Ecto neural progenitor cell (in vitro differentiated cells): ENCODE measurements at places on chromosomes 7 and 10.

DNA sequence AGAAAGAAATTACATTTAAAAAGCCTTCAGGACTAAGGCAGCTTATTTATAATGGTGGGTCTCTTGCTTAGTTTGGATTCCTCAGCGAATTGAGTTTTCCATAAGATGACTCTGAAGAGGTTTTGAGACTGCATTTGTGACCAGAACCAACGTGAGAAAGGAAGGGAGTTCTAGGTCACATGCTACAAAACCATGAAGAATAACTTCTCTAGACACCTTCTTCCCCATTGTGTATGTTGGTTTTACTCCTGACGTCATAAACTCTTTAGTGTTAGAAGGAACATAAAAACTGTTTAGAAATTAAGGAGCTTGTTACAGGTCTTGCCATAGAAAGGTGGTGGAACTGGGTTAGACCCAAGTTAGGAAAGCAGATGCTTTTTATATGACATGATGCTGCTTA is 11.1 kb downstream of the PTPN12 start:
- no peak for DNase-seq

DNA sequence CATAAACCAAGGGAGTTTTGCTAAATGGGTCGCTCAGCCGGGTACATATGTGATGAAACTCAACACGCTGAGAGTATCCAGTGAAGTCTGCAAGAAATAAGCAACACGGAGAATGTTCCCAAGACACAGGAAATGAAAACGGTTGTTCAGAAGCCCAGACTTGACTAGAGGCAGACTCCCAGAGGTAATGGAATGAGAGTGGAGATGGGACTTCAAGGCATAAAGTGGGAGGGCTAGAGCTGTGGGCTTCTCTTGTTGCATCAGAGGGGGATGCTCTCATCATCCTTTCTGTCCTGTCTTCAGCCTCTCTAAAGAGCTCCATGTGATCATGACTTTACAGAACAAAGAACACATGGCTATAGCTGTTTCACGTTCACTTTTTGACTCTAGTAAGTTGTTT is 88.3 kb downstream of the BAMBI start:
- DNase-seq: no peak

- DNase-seq: no peak
Measured at GRCh38 chr7:3984456-3984855, 683.4 kb downstream of the SDK1 start.

DNA sequence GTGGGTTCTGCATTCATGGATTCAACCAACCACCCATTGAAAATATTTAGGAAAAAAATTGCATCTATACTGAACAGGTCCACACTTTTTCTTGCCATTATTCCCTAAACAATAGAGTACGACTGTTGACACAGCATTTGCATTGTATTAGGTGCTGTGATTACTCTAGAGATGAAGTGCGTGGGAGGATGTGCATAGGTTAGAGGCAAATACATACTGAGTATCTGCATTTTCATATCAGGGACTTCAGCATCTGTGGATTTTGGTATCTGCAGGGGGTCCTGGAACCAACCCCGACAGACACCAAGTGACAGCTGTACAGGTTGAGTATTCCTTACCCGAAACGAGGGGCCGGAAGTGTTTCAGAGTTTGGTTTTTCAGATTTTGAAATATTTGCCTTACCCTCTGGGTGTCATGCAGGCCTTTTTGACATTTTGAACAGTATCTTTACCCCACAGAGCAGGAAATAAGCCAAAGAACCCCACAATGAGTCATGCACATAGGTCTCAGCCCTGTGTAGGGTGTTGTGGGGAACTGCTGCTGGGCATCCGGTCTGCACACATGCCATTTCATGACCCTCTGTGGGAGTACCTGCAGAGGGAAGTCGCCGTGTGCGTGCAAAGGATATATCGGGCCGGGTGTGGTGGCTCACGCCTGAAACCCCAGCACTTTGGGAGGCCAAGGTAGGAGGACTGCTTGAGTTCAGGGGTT is 14.5 kb downstream of the NUDT5 start:
- DNase-seq: no peak

- DNase-seq: no peak
Measured at GRCh38 chr7:11188529-11189310, 215.0 kb downstream of the PHF14 start.

- no peak for DNase-seq
Measured at GRCh38 chr7:154853727-154854095, 149.2 kb downstream of the PAXIP1 start.
